Stimulated activated CD8-positive, alpha-beta memory T cell treated with anti-CD3 and anti-CD28 coated beads, Interleukin-4, amount 100 ng/mL, for 4 hours (primary cell): ENCODE measurements at places on chromosomes 5 and 9.

DNA sequence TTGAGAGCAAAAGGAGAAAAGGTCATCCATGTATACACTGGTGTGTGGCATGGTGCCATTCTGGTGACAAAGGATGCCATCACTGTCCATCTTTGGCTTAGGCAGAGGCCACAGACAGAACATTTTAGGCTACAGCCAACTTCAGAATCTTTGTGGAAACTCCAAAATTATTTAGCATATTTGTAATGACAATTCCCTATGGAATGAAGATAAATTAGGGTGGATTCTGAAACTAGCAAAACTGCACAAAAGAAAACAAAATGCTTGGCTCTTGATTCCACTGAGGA is 92.5 kb downstream of the FBXW11 start:
- no peak for DNase-seq

DNA sequence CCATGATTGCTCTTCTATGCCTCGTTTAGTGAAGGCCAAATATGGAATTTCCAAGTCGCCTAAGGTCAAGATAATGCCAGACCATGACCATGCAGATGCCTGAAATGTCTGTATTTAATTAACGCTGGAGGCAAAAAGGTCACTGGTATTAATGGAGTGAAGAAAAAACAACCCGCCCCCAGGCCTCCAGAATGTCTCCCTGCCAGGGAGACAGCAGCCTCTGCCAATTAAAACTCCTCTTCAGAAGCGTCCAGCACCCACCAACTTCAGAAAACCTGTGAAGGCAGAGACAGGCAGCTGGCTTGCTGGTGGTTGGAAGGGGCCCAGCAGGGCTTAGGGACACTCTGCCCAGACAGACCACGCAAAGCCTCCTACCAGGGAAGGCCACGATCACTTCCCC is 94.4 kb downstream of the VAV2 start:
- DNase-seq: no peak

DNA sequence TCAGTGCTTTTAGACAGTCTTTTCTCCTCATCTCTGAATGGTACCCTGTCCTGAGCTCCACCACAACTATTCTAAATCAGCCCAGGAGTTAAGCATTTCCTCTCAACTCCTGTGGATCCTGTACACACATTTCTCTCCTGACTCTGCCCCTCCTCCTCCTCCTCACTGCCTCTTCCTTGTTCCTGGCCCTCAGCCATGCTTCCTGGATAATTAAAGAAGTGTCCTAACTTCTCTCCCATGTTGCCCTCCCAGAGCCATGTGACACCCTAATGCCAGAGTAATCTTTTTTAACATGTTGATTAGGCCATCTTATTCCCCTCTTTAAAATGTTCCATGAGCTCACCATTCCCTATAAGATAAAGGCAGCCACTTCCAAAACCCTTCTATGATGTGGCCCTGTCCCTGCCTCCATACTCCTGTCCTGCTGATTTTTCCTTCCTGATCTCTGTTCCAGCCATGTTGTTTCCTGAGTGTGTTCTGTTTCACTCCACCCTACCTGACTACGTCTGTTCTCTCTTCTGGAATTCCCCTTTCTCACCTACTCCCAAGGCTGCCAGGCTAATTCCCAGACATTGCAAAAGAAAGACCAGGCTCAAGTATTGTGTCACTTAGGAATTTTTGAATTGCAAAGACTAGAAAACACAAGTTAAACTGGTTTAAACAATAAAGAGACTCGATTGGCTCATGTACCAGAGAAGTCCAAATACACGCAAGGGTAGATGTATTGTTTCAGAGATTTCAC is 295.2 kb downstream of the MAST4 start:
- DNase-seq: no peak

DNA sequence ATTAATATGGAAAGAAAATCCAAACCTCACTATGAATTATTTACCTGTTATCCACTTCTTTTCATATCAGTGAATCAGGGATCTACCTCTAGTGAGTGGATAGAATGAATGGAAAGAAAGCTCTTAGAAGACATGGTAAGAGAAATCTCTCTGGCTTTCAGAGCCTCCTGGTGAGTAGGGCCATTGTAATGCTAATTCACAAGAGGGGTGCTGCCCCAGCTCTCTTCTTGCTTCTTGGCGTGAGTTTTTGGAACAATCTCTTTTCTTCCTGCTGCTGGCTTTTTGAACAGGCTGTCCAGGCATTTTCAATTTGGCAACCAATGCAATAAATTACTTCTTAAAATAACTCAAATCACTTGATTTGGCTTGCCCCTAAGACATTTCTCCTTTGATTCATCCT is 49.9 kb upstream of the KCNN2 start:
- DNase-seq: no peak

- no peak for DNase-seq
These were observed 97.7 kb upstream of the CDH6 start for GRCh38 chr5:31095796-31096195.

- no peak for DNase-seq
These were observed 18.9 kb upstream of the ANKRD55 start for GRCh38 chr5:56251918-56252553.

DNA sequence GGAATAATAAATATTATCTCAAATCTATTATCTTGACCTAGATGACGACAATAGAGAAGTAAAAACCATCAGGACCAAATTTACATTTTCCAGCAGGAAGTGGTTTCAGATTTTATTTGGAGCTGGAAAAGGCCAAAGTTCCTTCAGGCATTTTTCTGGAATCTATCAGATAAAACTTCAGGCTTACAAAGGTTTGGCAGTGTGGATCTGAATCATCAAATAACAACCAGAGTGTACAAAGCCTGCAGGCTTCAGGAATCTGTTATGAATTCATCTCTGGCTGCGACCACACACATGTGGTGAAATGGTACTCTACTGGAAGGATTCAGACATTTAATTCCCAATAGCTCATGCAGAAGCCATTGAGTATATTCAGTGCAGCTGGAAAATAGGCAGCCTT is 726.4 kb upstream of the GRAMD2B start:
- DNase-seq: no peak

DNA sequence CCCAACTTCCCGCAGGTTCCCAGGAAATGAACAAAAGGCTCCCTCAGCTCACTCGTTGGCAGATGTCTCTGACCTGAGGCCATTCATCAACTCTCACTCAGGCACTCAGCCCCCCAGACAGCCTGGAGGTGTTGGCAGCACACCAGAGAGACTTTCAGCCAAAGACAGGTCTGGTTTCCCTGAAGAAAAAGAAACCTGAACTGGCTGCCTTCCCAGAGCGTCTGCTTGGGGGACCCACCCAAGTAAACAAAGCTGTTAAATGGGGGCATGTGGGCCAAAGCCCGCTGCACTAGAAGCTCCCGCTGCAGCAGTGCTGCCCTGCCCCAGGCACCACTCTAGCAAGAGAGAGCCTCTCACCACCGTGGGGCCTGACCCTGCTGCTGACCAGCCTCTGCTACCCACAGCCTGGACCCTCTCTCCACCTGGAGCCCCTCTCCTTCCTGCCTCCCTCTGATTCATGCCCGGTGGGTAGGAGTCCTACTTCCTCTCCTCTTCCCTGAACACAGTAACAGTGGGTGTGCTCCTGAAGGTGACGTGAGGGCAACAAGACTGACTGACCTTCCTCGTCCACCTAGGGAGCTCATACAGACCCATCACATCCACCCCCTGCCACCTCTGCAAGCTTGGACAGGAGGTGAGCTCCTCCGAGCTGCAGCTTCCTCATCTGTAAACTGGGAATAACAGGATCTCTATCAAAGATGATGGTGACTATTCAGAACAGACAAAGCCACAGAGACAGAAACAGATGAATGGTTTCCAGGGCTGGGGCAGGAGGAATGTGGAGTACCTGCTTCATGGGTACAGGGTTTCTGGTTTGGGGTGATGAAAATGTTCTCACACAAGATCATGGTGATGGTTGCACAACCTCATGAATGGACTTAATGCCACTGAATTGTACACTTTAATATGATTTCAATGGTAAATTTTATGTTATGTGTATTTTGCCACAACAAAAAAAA is 31.0 kb upstream of the GABRP start:
- DNase-seq: no peak

DNA sequence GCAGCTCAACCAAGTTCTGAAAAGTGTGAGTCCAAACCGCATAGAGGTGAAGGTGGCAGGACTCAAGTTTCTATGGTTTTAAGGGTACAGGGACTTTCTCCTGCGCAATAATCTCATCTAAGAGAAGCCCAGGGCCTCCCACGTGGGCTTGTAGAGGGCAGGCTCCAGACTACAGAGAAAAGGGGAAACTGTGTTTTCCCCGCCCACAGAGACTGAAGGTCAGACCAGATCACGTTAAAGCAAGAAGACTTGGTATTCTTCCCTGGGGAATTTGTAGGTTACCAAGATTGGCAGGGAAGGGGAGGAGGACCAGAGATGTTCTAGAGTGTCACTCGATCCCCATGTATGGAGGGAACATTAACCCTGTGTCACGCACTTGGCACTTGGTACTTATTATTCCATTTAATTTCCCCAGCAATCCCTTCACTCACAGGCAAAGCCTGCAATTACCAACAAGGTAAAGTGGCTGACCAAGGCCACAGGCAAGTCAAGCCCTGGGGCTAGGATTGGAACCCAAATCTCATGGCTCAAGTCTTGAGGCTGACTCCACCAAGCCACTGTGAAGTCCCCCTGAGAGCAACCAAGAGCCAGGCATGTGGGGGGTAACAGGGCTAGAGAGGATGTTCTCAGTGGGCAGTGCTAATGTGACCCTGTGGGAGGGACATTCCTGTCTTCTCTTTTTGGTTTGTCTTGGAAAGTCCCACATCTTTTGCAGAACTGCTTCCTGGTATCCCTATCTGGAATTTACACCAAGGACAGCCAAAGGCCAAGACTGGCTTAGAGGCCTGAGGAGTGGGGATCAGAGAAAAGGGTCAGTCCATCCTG is 18.3 kb upstream of the NEK6 start:
- DNase-seq: no peak

DNA sequence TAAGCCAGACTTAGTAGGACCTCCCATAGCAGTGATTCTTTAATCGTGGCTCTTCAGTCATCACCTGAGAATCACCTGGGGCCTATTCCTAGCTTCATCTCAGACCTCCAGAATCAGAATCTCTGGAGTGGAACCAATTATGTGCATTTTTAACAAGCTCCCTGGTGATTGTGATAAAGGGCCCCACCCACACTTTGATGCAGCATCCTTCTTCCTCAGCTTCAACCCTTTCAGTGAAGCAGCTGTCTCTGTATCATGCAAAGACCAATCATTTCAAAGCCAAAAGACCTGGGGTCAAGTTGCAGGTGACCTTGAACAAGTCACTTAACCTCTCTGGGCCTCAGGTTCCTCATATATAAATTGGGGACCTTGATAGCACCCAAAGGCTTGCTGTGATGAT is 17.1 kb downstream of the FBXO10 start:
- DNase-seq: no peak

GRCh38 chr9:78468231-78468630 is 171.3 kb downstream of the PSAT1 start:
- DNase-seq: no peak
